T follicular helper cell (primary cell): ENCODE measurements at places on chromosomes 2 and 18.

DNA sequence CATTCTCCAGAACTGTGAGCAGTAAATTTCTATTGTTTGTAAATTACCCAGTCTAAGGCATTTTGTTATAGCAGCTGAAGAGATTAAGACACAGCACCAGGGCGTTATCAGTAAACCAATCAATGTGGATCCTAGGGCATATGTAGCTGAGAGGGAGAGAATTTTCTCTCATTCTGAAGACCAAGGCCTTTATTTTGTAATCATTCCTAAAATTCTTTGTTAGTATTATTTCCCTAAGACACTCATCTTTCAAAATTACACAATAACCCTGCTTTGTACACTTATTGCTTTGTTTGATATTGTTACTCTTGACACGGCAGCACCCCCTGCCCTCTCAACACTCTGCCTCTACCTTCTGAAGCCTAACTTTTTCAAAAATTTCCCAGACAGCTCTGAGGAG, 419.1 kb downstream of the SLC4A3 start:
- DNase-seq: no peak

DNA sequence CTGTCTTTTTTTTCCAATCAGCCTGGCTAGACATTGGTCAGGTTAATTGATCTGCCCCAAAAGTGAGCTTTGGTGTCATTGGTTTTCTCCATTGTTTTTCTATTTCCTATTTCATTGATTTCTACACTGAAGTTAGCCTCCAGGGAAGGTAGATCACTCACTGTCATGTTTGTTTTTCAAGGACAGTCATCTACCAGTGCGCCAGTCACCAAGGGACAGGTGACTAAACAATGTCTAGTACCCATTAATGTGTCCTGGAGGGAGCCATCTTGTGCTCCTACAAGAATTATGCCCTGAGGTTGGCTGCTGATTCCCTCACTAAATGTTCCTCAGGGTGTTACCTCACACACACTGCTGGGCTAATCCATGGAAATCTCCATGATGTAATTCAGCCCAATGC, 17.6 kb upstream of the USP40 start:
- no peak for DNase-seq

GRCh38 chr2:232228971-232229894, 149.3 kb upstream of the ALPP start:
- no peak for DNase-seq

DNA sequence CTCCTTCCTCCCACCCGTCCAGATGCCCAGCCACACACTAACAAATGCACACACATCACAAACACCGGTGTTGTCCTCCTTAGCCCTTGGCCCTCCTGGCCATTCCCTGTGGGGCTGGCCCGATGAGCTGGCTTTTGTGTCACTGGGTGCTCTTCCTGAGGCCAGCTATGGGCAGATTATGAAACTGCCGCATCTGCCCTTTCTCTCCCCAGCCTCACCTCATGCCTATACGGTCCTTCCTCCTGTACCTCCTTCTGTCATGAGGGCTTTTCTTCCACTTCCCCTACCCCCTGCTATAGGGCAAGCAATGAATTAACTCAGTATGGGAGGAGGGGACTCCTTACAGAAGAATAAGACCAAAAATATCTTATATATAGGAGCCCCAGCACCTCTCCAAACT, 10.3 kb upstream of the INO80C start:
- no peak for DNase-seq

- no peak for DNase-seq
Observed at GRCh38 chr2:237571551-237571950, 5.2 kb downstream of the PRLH start.

GRCh38 chr2:218023636-218024035, 20.8 kb upstream of the TNS1 start:
- no peak for DNase-seq

- no peak for DNase-seq
Observed at GRCh38 chr2:229378386-229378785, 107.3 kb upstream of the PID1 start.

DNA sequence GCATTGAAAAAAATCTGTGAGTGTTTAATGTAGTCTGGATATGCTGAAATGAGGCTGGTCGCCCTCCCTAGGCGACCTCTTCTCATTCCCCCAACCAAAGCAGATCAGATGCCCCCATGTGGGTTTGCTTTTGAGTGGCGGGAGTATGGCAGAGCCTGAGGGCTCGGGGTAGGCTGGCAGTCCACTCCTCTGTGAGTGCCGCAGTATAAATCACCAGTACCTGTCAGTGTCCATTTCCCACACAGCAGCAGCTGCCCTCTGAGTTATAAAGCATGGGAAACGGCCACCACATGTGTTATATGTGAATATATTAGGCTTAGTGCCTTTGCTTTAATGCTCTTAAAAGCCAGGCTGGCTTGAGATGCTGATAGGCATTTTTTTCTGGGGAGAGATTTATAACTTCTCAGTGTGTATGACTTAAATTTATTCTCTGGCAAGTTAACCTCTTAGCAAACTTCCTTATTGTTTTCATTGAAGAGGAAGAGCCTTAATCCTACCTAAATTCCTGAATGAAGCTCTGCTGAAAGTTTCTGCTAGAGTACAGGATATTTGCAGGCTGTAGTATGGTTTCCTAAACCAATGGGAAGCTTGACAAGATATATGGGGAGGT, 3.8 kb downstream of the DCC start:
- no peak for DNase-seq

- DNase-seq: no peak
Observed at GRCh38 chr2:126793885-126794613, 104.6 kb upstream of the TEX51 start.

- DNase-seq: no peak
Observed at GRCh38 chr2:206920951-206921350, 18.4 kb upstream of the CPO start.

DNA sequence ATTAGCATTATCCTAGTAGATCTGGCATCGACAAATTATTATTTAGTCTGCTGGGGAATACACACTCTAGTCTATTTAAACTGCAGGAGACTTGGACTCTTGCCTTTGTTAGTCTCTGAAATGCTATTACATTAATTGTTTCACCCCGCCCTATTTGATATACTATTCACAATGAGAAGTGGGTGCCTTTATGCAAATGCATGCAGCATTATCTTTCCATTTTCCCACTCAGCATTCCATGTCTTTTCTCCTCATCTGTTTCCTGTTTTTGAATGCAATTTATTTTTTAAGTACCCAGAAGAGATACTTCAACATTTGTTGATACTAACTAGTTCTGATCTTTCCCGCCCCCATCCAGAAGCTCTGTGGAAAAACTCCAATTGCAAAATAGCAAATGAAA, 395.3 kb upstream of the NXPH2 start:
- no peak for DNase-seq

- no peak for DNase-seq
Observed at GRCh38 chr2:15568874-15569273, 7.7 kb upstream of the NBAS start.

DNA sequence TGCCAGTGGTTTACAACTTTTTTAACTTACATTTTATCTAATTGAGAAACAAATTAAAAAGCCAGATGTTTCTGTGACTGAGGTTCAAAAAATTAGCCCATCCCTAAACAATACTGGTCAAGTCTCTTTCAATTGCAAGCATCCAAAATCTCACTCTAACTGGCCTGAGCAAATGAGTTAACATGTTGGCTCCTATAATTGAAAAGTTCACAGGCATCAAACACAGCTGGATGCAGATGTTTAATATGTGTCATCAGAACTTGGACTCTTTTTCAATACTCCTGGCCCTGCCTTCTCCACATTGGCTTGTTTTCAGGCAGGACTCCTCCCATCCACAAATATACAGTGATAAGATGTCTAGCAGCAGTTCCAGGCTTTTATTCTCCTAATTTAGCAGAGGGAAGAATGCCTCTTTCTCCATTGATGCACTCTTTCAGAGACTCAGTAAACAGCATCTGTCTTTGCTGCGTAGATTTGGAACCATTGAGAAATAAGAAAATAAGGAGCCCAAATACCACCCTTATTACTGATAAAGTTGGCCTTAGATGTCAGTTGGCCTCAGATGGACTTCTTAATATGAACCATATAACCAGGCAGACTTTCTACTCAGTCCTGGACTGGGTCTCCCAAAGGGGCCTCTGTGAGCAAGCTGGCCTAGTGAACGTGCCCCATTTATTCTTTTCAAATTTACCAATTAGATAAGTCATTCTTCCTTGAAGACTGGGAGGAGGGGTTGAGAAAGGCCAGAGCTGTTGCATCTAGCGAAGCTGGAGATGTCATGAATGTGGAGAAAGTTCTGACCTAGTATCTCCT, 30.4 kb upstream of the FN1 start:
- no peak for DNase-seq

DNA sequence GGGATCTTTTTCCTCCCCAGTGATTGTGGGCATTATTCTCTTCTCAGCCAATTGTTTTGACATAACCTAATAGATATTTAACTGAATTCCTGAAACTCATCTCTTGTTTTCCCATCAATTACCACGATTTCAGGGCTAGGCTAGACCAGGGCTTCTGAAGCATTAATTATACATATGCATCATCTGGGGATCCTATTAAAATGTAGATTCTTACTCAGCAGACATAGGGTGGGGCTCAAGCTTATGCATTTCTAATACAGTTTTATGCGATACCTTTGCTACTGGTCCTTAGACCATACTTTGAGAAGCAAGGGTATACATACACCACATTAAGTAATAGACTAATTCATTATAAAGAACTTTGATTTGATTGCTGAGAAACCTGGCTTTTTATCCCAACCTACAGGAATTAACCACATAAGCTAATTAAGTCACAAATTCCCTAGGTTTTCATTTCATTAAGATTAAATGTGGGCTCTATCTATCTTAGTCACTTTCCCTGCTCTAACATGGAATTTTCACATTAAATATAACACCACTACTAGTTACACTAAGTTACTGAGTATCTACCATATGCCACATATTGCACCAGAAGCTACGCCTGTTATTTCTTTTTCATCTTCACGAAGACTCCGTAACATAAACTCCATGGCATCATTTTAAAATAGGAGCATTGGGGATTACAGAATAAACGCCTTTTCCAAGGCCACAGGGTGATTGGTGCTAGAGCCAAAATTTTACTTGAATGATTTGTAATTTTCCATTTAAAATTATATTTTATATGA, 417.5 kb downstream of the DPP10 start:
- no peak for DNase-seq

- DNase-seq: no peak
Observed at GRCh38 chr2:109387221-109387735, 226.5 kb downstream of the SEPTIN10 start.

DNA sequence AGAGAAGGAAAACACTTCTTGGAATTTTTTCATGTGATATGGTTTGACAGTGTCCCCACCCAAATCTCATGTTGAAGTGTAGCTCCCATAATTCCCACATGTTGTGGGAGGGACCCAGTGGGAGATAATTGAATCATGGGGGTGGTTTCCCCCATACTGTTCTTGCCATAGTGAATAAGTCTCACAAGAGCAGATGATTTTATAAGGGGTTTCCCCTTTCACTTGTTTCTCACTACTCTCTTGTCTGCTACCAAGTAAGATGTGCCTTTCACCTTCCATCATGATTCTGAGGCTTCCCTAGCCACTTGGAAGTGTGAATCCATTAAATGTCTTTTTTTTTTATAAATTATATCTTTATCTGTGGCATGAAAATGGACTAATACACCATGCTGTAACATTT, 250.7 kb downstream of the LPIN1 start:
- no peak for DNase-seq

GRCh38 chr2:46676198-46676597, 196.8 kb downstream of the TMEM247 start:
- DNase-seq: no peak

- peak; percentile 27 for DNase-seq
Observed at GRCh38 chr2:27441958-27442919, at the start of gene KRTCAP3. TSS of gene KRTCAP3 (plus strand) at chr2:27442381. CDS start at chr2:27442413, 32 bp downstream.

DNA sequence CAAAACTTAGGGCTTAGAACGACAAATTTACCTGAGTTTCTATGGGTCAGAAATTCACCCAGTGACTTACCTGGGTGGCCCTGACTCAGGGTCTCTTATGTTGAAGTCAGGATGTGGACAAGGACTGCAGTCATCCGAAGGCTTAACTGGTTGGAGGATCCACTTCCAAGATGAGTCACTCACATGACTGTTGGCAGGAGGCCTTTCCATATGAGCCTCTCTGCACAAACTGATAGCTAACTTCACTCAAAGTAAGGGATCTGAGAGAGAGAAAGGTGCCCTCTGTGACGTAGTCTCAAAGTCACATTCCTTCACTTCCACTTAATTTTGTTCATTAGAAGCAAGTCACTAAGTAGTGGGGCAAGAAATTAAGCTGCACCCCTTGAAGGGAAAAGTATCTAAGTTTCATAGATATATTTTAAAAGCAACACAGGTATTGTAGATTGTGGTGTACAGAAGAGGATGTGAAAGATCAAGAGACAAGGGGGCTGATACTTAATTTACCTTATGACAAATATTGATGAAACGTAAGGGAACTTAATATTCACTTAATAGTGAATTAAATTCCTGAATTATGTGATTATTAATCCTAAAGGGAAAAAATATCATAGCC, 48.4 kb downstream of the TANK start:
- no peak for DNase-seq

DNA sequence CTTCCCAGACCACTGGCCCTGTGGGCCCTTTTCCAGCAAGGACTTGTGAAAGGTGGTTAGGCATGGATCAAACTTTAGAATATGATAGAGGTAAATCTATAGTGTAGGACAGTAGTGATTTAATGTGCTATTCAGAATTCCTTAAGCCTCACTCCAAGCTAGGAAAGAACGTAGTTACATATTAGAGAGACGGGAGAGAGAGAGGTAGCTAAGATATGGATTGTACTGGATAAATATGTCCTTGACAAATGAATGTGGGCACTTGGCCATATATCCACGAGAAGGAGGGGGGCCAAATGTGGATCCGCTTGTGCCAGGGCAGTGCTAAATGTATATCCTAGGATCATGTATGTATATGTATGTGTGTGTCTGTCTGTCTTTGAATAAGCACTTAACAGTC, 6.5 kb downstream of the KCNJ3 start:
- no peak for DNase-seq

- no peak for DNase-seq
Observed at GRCh38 chr2:109440499-109441156, 173.1 kb downstream of the SEPTIN10 start.

DNA sequence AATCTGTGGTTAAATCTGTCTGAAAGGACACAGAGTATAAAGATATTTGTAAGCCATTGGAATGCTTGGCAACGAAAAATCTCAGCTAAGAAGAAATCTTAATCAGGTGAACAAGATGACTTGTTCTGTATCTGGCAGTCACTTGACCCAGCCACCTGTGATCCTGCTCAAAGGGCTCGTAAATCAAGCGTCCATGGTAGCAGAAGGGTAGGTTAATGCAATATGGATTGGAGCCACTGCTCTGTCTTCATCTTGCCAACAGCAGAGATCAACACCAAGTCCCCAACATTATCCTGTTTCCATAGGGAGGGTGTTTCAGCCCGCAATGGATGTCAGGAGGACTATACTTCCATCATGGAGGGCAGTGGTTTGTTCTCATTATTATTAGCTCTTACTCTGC, 378.4 kb downstream of the CDH7 start:
- no peak for DNase-seq

DNA sequence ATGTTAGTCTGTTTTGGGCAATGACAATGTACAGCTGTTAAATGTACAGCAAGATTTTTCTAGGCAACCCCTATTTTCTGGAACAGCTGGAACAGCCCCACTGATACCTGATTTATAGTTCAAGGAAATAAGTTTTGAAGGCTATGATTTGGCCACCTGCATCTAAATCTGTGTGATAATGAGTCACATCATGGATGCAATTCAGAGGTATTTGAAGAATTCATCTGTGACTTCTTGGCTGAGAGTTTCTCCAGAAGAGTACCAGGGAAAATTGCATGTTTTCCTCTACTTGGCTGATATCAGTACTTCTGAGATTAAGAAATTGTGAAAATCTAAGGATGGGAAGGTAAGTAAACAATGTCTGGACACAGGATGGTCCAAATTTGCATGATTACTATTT, 40.7 kb upstream of the NT5C1B start:
- no peak for DNase-seq

GRCh38 chr2:215602997-215603396, 167.1 kb upstream of the FN1 start:
- no peak for DNase-seq
